ENCODE measurements at places on chromosomes 7 and 10.
A peak's percentile ranks its signal among the peaks of the same experiment; 100 is the strongest.

DNA sequence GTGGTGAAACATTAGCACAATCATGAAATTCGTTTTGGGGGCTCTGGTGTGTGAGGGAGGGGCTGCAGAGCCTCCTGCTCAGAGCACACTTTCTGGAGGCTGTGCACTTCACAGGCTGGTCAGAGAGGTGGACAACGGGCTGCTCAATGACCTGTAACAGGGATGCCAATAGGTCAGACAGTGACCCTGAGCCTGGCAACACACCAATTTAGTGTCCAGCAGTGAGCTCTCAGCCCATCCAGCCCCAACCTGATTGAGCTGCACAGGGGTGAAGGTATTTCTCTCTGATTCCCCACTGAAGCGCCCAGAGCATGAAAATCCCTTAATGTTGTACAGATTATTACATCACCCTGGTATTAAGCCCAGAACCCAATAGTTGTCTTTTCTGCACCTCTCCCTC, 191.3 kb upstream of the ZNF32 start:
- DNase-seq: no peak

- DNase-seq: no peak
Observed at GRCh38 chr10:110919349-110919931, at the start of gene SHOC2. TSS of gene SHOC2 (plus strand) at chr10:110919604. CDS start at chr10:110964359, 44,755 bp downstream.

DNA sequence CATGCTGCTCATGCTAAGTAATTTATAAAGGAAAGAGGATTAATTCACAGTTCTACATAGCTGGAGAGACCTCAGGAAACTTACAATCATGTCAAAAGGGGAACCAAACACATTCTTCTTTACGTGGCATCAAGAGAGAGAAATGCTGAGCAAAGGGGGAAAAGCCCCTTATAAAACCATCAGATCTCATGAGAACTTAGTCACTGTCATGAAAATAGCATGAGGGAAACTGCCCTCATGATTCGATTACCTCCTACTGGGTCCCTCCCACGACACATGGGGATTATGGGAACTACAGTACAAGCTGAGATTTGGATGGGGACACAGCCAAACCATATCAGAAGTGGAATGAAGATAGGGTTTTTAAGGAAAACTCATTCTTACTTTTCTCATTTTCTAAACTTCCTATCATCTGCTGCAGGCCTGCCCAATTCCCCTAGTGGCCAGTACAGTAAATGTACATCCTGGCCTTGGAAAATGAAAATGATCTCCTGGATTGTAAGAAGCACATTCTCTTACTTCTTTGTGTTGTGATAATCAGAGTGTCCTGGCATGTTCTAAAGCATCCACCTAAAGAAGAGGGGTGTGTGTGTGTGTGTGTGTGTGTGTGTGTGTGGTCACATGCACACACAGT, 421.5 kb downstream of the LRMDA start:
- no peak for DNase-seq

DNA sequence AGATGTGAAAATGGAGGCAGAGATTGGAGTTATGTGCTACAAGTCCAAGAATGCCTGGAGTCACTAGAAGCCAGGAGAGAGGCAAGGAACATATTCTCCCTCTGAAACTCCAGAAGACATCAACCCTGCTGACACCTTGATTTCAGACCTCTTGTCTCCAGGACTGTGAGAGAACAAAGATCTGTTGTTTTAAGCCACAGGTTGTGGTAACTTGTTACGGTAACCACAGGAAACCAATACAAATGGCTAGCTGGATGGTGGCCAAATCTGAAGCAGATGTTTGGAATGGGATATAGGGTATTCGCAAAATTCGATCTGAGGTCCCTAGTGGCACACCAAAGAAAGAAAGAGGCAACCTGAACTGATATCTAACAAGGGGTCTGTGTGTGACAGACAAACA, 129.0 kb downstream of the HERPUD2 start:
- DNase-seq: no peak

DNA sequence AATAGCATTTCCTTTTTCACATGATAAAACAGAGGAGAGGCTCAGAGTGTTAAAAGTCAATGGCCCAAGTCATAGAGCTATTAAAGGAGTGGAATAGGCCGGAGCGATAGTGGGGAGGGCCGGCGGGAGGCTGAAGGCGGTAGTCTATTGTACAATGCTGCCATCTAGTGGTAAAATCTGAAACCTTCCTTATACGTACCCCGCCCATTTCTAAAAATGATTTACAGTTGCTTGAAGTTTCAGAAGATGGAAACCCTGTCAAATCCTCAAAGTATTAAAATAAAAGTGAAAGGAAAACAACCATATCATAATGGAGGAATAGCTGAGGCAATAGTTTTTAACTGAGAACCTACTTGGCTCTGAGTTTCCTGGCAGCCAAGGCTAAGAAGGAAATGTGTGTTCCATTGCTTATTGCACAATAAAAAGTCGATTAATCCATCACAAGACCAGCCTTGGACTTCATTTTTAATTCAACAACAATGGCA, 209.1 kb downstream of the CCSER2 start:
- peak; percentile 51 for DNase-seq

DNA sequence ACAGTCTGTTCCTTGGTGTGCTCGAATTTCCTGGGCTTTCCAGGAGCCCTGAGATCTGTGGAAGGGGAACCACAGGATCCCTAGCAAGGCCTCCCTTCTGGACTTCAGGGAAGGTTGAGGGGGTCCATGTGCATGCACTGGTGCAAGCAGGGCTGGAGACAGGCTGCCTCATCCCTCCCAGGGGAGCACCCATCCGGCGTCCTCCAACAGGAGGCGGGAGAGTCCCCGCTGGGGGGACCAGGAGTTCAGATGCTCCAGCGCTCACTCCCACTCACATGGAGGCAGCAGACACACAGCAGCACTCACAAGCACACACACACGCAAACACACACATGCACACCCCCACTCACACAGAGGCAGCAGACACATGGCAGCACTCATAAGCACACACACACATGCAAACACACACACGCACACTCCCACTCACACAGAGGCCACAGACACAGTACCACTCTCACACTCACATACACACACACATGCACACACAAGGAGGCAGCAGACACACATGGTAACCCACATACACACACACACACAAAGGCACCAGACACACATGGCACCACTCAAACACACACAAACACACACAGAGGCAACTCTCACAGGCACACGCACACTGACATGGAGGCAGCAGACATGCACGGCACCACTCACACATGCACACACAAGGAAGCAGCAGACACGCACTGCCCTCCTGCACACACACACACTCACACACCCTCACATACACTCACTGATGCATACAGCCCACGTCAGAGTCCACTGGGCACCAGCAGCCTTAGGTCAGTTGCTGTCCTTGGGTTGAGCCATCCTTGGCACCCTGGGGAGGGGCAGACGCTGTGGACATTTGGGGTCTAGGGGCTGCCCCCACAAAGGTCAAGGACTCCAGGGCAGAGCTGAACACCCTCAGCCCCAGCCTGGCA, 247.0 kb upstream of the PPP2R2D start:
- DNase-seq: no peak

DNA sequence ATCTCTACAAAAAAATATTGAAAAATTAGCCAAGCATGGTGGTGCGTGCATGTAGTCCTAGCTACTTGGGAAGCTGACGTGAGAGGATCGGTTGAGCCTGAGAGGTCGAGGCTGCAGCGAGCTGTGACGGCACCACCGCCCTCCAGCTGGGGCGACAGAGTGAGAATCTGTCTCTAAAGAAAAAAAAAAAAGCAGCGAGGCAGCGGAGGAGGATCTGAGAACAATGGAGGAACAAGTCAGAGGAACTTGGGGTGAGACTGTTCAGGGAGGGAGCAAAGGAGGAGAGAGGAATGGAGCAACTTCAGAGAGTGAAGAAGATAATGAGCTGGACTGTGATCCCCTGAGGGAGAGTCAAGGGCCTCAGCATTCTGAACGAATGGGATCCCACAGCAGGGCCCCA, 85.4 kb downstream of the MKX start:
- DNase-seq: peak; percentile 46

DNA sequence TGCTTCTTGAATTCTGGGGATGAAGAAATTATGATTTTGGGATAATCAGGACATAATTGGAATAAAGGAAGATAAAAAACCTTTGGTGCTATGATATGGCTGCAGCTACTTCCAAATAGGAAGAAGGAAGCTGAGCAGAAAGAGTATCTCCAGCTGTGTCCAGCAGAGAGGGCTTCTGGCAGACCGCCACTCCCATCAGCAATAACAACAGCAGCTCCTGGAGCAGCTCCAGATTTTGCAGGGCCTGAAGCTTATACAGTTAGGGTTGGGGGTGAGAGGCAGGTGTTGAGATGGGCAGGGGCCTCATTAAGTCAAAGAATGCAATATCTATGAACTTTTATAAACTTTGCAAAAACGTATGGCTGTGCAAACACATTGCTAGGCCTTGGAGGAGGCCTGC, 62.3 kb downstream of the C10orf120 start:
- no peak for DNase-seq

GRCh38 chr10:50739618-50740292, at the start of gene ASAH2B:
TSS of gene ASAH2B (plus strand) at chr10:50739936. CDS start at chr10:50745131, 5,195 bp downstream.
- peak; percentile 3 for DNase-seq
